ENCODE measurements at places on chromosomes 16 and 17. TPM values are rescaled to one million over a fixed set of nuclear protein-coding genes. Genes with fewer than 3 reads are reported as not detected.

DNA sequence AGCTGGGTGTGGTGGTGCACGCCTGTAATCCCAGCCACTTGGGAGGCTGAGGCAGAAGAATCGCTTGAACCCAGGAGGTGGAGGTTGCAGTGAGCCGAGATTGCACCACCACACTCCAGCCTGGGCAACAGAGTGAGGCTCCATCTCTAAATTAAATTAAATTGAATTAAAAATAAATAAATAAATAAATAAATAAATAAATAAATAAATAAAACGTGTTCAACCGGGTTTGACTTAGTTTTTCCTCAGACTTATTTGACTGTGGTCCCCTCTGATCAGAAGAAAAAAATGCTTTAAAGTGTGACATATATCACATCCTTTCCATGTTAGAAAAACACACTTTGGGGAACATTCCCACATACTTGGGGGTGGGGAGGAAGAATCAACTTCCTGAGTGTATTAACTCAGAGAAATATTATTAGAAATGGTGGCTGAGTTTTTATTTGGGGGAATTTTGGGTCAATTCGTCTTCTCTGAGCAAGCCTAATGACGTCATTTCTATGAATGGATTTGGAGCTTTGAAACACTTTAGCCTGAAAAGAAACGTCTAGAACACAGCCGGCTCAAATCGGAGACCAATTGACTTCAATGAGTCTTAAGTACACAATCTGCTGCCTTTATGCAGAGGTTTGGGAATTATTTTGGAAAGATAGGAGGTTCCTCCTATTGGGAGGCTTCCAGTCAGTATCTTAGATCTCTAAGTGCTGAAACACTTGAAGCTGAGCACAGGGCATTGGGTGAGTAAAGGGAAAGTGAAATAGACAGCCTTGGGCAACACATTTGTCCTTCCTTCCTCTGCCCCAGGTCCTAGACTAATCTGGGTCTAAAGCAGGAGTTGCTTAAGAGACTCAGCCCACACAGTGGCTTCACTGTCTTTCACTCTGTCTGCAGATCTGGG lies 132.6 kb downstream of the PITPNC1 start:
- ATAC-seq: no peak

RHBDL1 gene
- total RNA-seq: 0.86 TPM

ENO3 gene
- total RNA-seq: 23.1 TPM

GRCh38 chr16:68265078-68265920 lies 973 bp downstream of the SLC7A6 start:
- ATAC-seq: peak; percentile 25

GRCh38 chr16:81718637-81719036 lies 60.5 kb upstream of the PLCG2 start:
- no peak for ATAC-seq

- no peak for ATAC-seq
Measured at GRCh38 chr17:14797801-14798200, 467.3 kb downstream of the PMP22 start.

MPV17L gene
- 4.9 TPM for total RNA-seq

KIF19 gene
- 0.63 TPM for total RNA-seq

ATP1B2 gene
- 18.7 TPM for total RNA-seq

KRTAP16-1 gene
- not detected for total RNA-seq

CMTM1 gene
- 1.5 TPM for total RNA-seq

DNA sequence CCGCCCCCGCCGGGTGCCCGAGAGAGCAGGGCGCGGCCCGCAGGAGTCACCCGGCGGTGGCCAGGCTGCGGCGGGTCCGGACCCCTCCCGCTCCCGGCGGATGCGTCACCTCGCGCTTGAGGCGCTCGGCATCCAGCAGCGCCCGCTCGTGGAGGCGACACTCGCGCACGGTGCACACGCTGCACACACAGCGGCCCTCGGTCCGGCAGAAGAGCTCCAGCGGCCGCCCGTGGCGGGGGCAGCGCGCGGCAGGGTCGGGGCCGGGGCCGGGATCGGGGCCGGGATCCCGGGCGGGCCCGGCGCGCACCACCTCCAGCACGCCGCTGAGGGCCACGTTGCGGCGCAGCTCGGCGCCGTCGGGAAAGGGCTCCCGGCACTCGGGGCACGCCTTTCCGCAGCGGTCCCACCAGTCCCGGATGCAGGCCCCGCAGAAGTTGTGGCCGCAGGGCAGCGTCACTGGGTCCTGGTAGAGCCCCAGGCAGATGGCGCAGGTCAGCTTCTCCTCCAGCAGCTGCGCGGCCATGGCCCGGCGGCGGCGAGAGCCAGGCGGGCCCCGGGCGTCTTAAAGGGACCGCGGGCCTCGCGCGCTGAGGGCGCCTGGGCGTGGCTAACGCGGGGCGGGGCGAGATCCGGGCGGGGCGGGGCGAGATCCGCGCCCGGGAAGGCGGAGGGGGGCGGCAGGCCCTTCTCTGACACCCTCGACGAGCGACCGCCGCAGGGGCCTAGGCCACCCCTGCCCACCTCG lies at the start of gene TRIM65:
TSS of gene TRIM65 (minus strand) at position 537 of the 745 bp plus-strand sequence. CDS start at position 523, 14 bp downstream.
- peak; percentile 88 for ATAC-seq

MAZ gene
- 80.2 TPM for total RNA-seq

GRCh38 chr17:50169121-50169764 lies 3.4 kb downstream of the SGCA start:
- ATAC-seq: peak; percentile 55

DNA sequence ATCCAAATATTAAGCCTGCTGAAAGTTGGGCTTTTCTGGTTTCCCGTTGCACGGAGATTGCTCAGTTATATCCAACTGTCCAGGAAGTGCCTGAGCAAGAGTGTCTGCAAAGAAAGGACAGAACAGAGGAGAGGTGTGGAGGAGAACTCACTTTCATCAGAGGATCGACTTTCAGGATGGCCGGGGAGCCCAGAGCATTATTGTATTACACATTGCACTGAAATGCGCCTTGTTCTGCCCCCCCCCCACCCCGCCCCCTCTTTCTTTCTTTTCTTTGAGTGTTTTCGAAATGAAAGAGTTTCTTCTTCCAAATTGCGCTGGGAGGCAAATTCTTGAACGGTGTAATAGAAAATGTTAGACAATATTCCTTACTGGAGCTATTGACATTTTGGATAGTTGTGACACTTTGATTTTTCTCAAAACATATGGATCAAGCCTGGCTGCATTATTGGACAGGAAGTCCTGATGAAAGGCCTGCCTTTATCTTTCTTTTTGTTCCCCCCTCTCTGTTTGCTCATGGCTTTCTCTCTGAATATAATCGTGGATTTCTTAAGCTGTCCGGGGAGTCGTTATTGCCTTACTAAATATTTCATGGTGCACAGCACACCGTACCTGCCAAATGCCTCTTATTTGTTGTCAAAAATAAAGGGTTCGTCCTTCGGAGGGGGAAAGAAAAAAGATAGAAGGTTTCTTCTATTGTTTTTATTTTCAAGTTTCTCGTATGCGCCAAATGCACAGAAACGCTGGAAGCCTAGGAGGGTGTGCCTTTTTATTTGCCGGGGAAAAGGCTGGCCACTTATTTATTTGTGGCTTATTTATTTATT lies 110.8 kb downstream of the IRX3 start:
- ATAC-seq: no peak

DNA sequence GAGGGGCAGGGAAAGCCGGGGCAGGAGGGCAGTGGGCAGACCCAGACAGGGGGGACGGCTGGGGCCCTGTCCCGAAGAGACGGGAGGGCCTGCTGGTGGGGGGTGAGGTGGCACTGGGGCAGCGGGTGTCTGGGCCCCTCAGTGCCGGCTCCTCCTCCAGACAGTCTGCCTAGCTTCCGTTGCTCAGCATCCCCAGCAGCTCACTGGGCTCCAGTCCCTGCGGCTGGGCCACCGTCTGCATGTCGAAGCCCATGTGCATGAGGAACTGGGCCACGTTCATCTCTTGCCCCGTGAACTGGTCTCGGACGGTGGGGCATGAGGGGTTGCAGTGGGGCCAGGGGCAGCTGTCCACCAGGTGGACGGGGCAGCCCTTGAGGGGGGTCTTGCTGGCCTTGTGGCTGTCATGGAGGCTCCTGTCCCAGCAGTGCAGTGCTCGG lies 5.8 kb upstream of the MYADML2 start:
- ATAC-seq: no peak

DNA sequence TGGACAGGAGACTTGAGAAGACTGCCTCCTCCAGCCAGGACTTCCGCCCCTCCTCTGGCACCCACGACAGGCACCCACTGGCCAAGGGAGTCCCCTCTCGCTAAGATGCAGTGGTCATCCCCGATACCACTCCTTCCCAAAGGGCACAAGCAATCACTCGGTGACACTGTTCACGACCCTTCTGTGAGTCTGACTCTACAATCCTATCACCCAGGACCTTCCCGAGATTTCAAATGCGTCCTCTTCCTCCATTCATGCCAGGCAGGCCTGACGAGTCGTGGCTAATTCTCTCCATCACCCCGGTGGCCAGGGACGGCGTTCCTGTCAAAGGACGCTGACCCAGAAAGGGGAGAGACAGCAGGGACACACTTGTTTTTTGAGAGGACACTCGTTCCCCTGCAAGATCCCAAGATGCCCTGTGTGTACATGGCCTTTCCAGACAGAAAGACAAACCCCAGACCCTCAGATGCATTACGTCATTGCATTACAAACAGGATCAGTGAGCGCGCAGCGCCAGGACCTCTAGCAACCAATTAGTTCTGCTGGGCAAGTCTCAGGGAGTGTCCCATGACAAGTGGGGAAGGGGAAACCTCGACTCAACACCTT lies 12.2 kb downstream of the FBXO31 start:
- ATAC-seq: peak; percentile 60

NPIPB13 gene
- total RNA-seq: 0.82 TPM

SOCS1 gene
- 37.0 TPM for total RNA-seq

WFDC1 gene
- total RNA-seq: 2.9 TPM

DNA sequence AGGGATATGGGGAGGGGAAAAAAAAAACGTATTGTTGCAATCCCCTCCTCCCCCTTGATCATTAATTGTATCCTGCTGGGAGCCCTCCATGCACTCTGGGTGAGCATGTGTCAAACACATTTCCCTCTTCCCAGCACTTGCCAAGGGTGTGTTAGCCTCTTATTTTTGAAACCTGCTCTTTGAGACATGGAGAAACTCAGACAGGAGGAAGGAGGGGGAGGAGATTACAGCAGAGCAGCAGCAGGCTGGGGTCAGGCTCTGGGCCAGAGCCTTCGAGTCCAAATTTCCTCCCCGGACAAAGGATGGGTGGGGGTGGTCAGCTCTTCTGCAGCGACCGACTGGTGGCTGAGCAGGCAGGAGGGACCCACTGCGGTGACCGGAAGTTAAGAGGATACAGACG lies 64.7 kb downstream of the SOX9 start:
- no peak for ATAC-seq

GRCh38 chr17:8611137-8611536 lies 19.4 kb downstream of the MYH10 start:
- ATAC-seq: no peak

DNA sequence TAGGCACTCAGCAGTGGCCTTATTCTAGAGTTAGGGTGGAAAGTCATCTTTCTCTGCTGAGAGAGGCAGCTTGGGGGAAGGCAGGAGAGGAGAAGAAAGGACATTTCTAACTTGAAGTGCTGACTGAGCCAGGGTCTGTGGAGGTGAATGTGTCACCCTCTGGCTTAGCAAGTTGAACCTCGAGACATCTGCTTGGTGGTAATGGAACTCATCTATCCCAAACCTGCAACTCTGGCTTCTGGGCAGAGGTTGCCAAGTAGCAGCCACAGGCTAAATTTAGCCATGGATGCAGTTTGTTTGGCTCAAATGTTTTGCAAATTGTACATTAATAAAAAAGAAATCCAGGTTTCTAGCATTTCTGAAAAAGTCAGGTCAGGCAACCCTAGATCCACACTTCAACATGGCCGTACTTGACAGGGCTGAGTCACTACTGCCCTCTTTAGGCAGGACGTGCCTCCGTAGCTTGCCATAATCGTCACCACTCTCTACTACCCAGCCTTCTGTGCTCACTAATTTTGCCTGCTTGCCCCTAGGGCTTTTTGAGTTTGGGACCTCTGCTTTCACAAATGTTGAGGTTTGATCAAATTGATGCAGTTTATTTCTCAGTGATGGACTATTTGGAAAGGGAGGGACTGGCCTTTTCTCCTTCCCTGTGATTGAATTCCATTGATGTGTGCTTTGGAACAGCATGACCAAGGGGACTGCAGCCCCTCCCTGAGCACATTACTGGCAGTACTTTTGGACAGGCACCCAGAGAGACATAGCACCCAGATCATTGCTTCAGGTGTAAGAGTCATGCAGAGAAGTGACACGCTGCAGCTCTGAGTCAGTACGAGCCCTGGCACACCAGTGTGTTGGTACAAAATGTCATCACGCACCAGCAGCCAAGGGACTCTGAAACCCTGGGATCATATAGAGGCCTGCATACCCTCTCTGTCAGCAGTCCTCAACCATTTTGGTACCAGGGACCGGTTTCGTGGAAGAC lies 5.2 kb downstream of the CDH13 start:
- peak; percentile 31 for ATAC-seq

DNA sequence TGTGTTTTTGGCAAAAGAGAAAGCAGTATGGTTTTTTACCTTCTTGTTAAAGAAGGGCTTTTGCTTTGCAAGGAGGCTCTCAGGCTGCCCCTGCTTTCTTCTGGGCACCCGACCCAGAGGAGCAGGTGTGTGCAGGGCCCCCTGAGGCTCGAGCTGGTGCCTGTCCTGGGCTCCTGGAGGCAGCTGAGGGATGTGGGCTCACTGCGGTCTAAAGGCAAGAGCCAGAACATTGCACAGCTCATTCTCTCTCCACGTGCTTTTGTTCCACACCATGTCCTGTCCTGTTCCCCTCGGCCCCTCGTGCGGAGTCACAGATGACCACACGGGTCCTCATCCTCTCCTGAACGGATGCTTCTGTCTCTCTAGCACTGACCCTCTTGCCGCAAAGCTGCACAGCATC lies 36.7 kb upstream of the CAPN15 start:
- ATAC-seq: no peak

Measured in motor neuron (in vitro differentiated cells).